ENCODE measurements at places on chromosomes 13 and 19.

DNA sequence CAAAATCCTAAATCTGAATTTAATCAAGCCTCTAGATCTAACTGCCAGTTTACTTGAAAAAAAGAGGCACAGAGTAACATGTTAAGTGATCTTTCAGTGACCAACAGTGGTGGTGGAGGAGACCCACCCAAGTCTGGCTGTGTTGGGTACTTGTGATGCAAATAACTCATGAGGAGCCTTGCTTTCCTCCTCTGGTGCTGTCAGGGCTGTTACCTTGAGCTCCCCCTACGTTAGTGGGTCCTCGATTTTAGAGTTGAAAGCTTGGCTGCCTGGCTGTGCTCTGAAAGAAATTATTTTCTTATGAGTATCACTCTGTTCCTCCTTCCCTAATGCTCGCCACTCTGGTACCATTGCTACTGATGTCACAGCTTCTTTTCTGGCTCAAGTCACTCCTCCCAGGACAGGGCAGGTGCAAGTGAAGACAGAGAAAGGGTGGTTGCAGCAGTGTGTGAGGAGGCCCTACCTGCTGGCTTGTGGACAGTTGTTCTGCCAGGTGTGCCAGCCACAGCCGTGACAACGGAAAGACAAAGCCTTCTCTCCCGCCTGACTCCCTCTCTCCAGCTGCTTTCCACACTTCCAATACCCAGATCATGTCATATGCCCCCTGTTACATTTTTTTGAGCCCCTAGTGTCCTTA is 6.5 kb upstream of the SUPT20H start:
- DNase-seq: no peak

- DNase-seq: no peak
These were observed 14.0 kb upstream of the PPP1R12C start for GRCh38 chr19:55131421-55131820.

DNA sequence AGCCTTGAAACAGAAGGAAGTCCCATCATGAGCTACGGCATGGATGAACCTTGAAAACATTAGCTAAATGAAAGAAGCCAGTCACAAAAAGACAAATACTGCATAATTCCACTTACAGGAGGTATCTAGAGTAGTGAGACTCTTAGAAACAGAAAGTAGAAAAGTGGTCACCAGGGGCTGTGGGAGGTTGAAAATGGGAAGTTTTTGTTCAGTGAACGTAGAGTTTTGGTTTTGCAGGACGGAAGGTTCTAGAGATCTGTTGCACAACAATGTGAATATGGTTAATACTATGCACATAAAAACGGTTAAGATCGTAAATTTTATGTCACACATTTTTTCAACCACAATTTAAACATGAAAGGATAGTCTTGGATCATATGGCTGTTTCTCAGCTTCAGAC is 11.9 kb upstream of the SLC10A2 start:
- no peak for DNase-seq

GRCh38 chr13:58542530-58542929 is 911.0 kb downstream of the PCDH17 start:
- no peak for DNase-seq

Data from stimulated activated CD4-positive, alpha-beta T cell treated with anti-CD3 and anti-CD28 coated beads, Interleukin-4, amount 100 ng/mL, for 24 hours (primary cell).